Transverse colon (tissue), 4 donors: ENCODE measurements at places on chromosomes 1 and 21. TPM values are rescaled to one million over a fixed set of nuclear protein-coding genes. Genes with fewer than 3 reads are reported as not detected.

- DNase-seq = peak; percentile 41
Observed at GRCh38 chr1:214550857-214551435, 456 bp downstream of the PTPN14 start.

GRCh38 chr1:110084227-110085078 lies 14.0 kb upstream of the ALX3 start:
- peak; percentile 67 for DNase-seq

- DNase-seq = peak; percentile 89
Observed at GRCh38 chr1:25562101-25562927, 18.9 kb downstream of the LDLRAP1 start.

Gene KRTAP19-3
- not detected for total RNA-seq

Gene LPAR3
- 3.5 TPM for total RNA-seq

GRCh38 chr1:17893891-17894631 lies 138.9 kb downstream of the ACTL8 start:
- no peak for DNase-seq

DNA sequence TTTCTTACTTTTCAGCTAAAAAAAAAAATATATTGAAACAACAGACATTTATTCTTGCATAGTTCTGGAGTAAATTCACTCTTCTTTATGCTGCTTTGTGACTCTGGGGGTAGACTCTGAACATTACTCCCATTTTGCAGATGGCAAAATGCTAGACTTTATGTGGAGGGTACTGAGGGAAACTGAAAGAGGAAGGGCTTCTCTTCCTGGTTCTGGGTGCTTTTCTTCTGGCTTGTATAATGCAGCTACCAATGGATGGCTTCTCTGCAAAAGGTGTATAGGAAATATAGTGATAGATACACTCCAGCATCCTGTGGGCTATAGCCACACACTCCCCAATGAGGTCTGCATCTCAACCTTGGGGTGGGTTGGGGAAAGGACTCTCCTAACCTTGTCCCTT lies 19.7 kb upstream of the ZBTB40 start:
- DNase-seq = no peak

DNA sequence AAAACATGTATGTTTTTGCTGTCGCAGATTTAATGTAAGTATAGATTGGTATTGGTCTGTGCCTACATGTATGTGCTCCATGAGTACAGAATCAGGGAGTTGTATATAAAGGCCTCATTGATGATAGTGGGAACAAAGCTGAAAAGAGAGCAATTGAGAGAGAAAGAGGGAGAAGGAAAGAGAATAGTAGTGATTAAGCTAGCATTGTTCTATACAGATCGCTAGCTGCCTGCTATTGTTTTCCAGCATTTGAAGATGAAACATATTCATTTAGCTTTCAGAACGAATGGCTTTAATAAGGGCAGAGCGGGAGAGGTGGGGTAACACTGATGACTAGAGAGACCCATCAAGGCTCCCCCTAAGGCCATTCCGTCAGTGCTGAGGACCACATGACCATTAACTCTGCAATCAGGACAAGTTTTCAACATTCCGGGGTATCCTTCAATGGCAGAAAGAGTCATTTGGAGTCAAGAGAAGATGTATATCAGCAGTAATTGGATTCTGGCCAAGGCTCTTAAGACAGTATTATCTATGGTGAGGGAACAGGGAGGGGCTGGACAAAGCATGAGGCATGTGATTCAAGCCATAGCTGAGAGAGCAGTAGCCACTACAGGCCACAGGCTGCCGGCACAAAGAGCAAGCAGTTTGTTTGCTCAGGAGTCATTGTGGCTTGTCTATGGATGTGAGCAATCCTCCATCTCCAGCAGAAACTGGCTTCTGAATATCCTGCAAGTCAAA lies 176.5 kb downstream of the PBX1 start:
- no peak for DNase-seq

Gene ZNF362
- total RNA-seq = 15.2 TPM

GRCh38 chr1:116686723-116687352 lies 19.3 kb upstream of the IGSF3 start:
- no peak for DNase-seq

Gene OR13G1
- total RNA-seq = not detected
